ENCODE measurements at places on chromosomes 16 and 17.
A peak's percentile ranks its signal among the peaks of the same experiment; 100 is the strongest.

- DNase-seq, result peak; percentile 56
These were observed 28.0 kb downstream of the CUEDC1 start for GRCh38 chr17:57927048-57927723.

DNA sequence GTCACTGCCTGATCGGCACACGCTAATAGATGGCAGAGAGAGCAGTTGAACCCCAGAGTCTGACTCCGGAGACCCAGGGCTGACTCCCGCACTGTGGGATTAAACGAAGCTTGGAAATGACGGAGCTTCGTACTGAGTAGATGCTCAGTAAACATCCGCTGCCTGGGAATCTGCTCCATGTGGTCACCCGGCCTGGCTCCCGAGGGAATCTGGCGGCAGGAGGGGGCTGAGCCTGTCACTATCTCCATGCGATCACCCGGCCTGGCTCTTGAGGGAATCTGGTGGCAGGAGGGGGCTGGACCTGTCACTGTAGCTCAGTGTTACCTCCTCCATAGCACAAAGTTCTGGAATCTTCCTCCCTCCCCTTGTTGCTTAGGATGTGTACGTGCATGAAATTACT lies 139.7 kb upstream of the CIBAR2 start:
- DNase-seq, result no peak

DNA sequence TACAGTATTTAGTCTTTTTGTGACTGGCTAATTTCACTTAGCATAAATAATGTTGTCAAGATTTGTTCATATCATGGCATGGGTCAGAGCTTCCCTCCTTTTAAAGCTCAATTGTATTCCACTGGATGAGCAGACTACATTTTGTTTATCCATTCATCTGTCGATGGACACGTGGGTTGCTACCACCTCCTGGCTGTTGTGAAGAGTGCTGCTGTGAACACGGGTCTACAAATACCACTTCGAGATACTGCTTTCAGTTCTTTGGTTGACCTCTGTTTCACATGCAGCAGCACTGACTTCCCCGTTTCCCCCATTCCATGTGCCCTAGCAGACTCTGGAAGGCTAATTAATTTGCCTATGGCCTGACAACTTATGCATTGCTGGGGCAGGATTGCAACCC lies 285.4 kb downstream of the SHISA9 start:
- DNase-seq, result no peak

DNA sequence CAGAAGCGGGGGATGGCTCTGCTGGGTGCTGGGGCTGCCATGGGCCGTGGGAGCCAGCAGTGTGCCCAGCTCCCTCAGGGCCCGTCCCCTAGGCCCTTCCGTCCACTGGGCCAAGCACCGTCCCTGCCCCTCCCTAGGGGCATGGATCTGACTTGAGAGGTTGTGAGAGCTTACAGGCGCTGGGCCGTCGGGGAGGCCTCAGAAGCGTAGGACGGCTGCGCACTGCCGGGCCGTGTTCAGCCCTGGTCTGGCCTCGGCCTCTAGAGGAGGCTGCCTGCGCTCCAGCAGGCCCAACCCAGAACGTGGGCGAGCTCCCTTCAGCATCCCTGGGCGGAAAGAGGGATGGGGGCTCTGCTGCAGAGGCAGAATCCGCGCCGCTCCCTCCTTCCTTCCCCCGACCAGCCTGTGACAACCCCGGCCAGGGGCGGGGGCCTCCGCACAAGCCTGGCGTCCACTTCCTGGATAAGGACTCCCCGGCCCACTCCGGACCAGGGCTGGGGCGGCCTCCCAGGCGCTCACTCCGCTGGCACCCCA lies 685 bp upstream of the MPG start:
- DNase-seq, result no peak

- no peak for DNase-seq
These were observed 168.6 kb upstream of the PIRT start for GRCh38 chr17:11006530-11006929.

All from NCI-H2107 (cell line).